ENCODE measurements at places on chromosomes 1 and 21.

DNA sequence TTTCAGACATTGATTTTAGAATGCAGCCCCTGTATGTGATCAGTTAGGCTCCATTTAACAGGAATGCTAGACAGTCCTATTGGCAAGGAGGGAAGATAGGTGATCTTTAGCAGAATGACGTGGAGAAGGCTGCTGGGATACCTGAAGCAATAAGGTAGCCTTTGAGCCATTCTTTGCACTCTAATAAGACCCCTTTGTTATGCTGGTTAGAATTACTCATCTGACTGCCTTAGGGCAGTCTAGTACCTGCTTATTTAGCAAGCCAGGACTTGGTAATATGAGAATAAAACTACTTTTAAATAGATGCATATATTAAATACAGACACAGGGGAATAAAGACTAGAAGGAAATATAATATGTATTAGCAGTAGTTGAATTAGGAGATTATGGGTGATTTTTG lies 29.1 kb downstream of the NGF start:
- DNase-seq = no peak

DNA sequence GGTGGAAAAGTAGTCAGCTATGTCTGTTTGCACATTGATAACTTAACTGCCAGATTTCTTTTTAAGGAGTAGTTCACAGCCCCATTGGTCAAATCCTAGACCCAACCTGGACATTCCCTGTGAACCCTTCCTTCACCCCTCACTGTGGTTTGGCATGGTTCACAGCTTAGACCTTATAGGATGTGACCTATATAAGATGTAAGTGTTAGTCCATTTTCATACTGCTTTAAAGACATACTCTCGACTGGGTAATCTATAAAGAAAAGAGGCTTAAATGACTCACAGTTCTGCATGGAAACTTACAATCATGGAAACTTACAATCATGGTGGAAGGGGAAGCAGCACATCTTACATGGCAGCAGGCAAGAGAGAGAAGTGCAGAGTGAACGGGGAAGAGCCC lies 1066.2 kb downstream of the TTLL7 start:
- no peak for DNase-seq

DNA sequence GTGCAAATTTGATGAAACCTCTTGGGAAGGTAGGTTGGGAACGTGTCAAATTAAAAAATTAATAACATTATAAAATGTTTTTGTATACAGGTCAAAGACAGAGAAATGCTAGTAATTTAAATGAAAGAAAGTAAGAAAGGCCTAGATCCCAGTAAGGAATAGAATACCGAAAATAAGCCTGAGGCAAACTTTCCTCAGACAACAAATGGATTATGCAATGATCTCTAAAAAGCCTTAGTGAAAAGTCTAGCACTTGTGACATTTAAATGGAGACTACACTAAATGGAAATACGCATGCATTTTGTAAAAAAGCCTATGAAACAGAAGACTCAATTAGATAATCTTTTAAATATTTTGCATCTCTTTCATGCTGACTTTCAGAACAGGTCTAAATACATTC lies 138.5 kb upstream of the ZNHIT6 start:
- no peak for DNase-seq

DNA sequence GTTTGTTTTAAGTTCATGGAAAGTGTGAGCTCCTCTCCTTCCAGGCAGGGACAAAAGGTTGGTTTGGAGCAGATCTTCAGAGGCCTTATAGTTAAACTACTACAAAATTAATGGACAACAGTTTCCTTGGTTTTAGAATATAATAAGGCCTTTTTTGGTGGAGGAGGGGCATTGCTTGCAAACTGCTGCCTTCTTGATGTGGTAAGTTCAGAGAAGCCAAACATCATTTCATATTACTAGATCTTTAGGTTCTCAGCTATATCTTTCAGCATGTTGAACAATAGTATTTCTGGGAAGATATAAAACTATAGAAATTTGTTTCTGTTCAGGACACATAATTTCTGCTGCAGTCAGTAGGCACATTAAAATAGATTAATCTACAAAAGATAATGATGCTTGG lies 97.8 kb upstream of the B3GALT2 start:
- DNase-seq = no peak

DNA sequence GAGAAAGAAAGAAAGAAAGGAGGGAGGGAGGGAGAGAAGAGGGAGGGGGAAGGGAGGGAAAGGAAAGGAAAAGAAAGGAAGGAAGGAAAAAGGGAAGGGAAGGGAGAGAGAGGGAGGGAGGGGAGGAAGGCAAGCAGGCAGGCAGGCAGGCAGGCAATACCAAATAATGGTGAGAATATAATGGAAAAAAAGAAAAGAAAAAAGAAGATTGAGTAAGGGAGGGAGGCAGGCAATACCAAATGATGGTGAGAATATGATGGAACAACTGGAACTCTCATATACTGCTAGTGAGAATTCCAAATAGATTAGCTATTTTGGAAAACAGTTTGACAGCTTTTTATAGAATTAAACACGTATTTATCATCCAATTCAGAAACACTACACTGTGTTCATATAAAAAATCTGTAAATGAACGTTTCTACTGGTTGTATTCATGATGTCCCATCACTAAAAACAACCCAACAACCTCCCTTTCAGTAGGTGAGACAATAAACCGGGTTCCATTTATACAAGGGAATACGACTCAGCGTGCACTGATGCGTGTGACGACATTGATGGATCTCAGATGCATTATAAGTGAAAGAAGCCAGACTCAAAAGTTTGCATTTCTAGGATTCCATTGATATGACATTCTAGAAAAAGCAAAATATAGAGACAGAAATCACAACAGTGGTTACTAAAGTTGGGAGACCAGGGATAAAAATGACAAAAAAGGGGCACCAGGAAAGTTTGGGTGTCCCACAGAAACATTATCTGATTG lies 226.4 kb downstream of the DSCAM start:
- DNase-seq = no peak

DNA sequence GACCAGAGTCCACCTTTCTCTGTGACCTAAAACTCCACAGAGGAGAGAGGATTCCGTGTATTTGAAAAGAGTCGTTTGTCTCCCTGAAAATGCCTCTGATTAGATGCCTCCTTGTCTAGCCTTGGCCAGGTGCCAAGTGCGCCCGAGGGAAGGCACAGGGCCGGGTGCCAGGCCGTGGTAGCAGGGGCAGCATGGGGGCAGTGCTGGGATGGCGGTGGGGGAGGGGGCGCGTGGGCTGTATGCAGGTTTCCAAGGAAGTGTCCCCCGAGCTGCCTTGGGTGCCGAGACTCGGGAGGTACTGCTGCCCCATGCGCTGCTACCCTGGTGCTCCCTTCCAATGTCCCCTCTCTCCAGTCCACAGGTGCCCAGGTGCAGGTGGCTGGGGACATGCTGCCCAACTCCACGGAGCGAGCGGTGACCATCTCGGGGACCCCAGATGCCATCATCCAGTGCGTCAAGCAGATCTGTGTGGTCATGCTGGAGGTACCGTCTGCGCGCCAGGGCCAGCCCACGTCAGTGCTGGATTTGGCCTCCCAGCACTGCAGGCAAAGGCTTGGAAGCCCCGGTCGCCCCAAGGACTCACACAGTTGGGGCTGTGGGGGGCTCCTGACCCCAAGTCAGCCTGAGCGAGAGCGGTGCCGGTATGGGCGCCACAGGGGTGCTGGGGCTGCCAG lies 70.9 kb upstream of the COL6A1 start:
- no peak for DNase-seq

DNA sequence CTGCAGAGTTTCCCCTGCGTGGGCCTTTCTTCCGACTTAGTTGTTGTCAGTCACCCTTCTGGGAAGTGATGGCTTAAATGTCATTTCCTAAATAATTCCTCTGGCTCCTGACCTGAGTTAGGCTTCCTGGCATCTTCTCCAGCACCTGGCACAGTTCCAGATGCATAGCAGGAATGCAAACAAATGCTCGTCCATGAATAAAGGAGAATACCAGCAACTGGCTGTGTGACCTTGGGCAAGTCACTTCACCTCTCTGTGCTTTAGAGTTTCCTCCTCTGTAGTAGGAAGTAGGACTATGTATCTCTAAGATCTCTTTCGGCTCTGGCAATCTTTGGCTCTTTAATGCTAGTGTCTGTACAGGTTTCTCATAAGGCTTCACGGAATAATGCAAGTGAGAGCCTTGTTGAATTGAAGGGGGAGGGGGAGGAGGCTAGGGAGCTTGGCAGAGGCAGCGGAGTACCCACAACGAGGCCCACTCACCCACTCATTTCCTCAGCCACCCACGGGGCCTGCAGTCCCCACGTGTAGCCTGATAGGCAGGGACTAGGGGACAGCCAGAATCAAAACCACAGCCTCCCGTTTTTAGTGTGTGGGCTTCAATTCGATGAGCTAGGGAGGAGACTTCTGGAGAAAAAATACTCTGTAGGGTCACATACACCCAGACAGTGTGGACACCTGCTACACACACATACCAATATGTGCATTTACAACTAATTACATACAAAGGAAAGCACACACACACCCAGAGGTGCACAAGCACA lies 48.1 kb downstream of the TENT5C start:
- peak; percentile 19 for DNase-seq

DNA sequence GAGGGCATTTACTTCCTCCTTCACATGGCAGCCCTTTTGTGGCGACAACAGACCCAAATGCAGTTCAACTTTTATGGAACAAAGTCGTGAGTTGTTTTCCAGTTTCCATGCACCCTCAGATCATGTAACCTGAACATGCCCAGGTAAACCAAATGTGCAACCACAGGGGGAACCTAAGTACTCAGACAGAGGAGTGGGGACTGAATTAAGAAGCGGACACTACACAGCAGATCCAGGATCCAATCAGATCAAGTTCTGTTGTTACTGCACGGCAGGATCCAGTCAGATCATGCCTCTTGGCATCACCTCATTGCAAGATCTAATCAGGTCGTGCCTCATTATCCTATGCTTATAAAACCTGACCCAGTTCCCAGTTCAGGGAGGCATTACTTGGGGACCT lies 115.7 kb downstream of the MATN1 start:
- no peak for DNase-seq

DNA sequence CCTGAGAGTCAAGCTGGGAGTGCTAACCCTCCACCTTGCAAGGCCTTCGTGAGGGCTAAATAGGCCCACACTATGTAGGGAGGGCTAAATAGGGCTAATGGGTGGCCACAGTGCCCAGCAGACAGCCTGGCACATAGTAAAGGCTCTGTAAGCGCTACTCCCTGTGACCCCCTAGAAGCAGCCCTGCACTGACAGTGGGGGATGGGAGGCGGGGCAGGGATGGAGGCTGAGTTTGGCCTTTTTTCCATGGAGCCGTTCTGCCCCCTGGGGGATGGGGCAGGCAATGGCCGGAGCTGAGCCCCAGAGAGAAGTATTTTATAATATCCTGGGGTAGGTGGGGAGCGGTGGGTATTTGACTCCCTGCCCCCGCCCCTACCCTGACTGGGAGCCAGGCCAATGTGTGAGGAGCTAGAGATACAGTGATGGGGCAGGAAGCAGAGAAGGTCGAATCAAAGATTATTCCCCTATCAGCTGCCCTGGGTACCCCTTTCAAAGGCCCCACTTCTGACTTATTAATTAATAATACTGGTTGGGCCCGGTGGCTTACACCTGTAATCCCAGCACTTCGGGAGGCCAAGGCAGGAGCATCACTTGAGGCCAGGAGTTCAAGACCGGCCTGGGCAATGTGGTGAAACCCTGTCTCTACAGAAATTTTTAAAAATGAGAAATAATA lies 42.3 kb downstream of the LACTBL1 start:
- no peak for DNase-seq

GRCh38 chr1:109792056-109792831 lies 28.5 kb upstream of the EPS8L3 start:
- peak; percentile 88 for DNase-seq

DNA sequence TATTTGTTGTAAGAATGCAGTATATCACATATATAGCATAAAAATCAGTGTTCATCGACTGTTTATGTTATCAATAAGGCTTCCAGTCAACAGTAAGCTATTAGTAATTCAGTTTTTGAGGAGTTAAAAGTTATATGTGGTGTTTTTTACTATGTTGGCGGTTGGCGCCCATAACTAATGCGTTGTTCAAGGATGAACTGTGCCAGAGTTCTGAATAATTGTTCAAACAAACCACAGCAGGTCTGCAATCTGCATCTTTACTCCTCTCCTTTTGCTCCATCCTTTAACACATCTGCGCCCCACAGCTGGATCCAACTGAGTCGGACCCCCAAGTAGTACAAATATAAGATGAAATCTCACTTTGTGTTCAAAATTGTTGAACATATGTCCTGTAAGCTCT lies 836.1 kb downstream of the LTN1 start:
- DNase-seq = no peak
